ENCODE measurements at places on chromosomes 6 and 20.

GRCh38 chr20:21523895-21524294 lies 10.0 kb upstream of the NKX2-2 start:
- DNase-seq = no peak

- no peak for DNase-seq
Observed at GRCh38 chr6:4665489-4666417, 110.5 kb upstream of the CDYL start.

- no peak for DNase-seq
Observed at GRCh38 chr6:99236010-99236409, 113.5 kb downstream of the FAXC start.

- DNase-seq = no peak
Observed at GRCh38 chr6:36576578-36576977, 17.6 kb upstream of the SRSF3 start.

GRCh38 chr6:163813979-163814493 lies 399.5 kb downstream of the QKI start:
- no peak for DNase-seq

- no peak for DNase-seq
Observed at GRCh38 chr20:6164421-6165341, 41.9 kb upstream of the FERMT1 start.

DNA sequence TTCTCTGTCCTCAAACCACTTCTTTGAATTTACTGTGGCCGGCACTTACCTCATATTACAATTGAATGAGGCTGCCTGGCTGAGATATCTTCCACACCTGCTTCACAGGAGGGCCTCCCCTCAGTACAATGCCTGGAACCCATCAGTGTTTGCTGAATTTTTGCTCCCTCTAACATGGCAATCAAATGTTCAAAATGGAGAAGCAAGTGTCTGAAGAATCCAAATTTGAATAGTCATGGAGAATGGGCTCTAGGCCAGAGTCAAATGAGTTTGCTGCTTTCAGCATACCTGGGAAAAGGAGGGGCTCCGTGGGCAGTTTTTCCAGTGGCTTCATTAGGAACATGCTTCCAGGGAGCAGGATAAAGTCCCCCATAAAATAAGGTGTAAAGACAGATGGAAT lies 564.8 kb downstream of the UTRN start:
- DNase-seq = no peak

DNA sequence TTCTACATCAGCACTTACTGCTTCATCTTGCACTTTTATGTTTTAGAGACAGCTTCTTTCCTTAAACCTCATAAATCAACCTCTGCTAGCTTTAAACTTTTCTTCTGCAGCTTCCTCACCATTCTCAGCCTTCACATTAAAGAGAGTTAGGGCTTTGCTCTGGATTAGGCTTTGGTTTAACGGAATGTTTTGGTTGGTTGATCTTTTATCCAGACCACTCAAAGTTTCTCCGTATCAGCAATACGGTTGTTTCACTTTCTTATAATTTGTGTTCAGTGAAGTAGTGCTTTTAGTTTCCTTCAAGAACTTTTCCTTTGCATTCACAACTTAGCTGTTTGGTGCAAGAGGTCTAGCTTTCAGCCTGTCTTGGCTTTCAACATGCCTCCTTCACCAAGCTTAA lies 40.4 kb downstream of the DNAAF9 start:
- DNase-seq = no peak

- no peak for DNase-seq
Observed at GRCh38 chr6:142764311-142764710, 180.7 kb downstream of the HIVEP2 start.

GRCh38 chr6:30830438-30830837 lies 53.9 kb upstream of the DDR1 start:
- DNase-seq = no peak

GRCh38 chr6:53391170-53391569 lies 42.4 kb upstream of the ELOVL5 start:
- no peak for DNase-seq

DNA sequence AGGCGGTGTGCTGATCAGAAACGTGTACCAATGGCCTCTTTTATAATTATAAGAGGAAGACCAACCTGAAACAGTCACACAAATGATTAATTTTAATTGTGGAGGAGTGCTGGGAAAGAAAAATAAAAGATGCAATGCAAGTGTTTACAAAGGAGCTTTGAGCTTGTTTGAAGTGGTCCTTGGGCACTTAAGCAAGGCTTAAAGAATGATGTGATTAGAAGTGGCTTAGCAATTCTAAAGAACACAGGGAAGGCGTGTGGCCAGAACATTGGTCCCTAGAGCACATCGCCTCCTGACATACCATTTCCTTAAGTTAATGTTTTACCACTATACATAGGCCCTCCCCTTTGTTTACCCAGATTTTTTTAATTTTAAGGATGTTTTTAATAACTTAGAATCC lies 26.1 kb downstream of the PTPN1 start:
- no peak for DNase-seq

- peak; percentile 81 for DNase-seq
Observed at GRCh38 chr20:38343311-38344106, 2.8 kb upstream of the LBP start.

- DNase-seq = no peak
Observed at GRCh38 chr6:1865585-1865984, 255.9 kb downstream of the FOXC1 start.

DNA sequence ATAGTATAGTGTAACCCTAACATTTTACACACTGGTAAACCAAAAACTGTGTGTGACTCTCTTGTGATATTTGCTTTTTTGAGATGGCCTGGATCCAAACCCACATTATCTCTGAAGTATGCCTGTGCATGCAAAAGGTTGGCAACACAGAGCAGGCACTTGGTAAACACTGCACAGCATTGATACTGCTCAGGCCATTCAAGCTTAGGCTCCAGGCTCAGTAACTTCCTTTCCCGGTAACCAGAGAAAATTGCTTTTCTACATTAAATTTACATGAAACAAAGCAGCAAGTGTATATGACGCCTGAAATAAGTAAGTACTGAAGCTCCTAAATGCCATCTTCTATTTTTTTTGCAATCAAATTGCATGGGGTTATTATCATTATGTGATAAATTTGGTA lies 205.7 kb downstream of the EPM2A start:
- DNase-seq = no peak

DNA sequence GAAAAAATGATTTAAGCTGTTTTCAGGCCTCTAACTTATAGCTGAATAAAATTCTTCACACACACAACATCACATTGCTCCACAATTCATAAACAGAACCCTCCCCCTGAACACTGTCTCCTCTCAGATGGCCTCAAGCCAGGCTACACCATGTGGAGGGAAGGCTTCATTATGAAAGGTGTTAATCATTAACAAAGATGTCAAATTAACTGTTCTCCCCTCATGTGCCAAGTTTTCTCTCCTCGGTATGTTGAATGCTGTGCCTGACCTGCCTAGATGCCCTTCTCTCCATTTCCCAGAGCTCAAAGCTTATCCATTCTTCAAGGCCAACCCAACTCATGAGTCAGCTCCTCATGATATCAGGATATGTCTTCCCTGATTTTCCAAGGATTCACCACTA lies 210.4 kb downstream of the GMDS start:
- no peak for DNase-seq
